Stimulated activated CD4-positive, alpha-beta T cell treated with anti-CD3 and anti-CD28 coated beads, Interleukin-15, amount 100 ng/mL, for 24 hours (primary cell): ENCODE measurements at places on chromosomes 3 and 15.

DNA sequence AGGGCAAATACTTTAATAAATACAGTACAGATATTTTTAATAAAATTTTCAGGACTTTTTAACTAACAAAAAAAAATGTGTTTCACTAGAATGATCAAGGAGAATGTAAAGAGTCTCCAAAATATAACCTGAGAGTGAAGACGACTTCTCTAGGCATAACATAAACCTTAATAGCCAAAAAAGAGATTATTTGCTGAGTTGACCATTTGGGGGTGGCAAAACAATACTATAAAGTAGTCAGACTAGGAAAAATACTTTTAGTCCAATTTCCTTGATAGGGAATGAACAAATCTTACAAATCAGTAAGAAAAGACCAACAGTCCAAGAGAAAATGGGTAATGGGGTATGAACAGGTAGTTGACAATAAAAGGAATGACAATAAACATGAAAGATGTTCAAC lies 29.4 kb upstream of the GATM start:
- no peak for DNase-seq

GRCh38 chr3:44099566-44100297 lies 142.0 kb upstream of the TOPAZ1 start:
- DNase-seq = no peak

- no peak for DNase-seq
These were observed 120.2 kb downstream of the OXSM start for GRCh38 chr3:25910105-25910504.

- DNase-seq = no peak
These were observed 15.4 kb downstream of the IGSF10 start for GRCh38 chr3:151445273-151446001.

GRCh38 chr3:85627932-85628331 lies 669.1 kb downstream of the CADM2 start:
- no peak for DNase-seq

DNA sequence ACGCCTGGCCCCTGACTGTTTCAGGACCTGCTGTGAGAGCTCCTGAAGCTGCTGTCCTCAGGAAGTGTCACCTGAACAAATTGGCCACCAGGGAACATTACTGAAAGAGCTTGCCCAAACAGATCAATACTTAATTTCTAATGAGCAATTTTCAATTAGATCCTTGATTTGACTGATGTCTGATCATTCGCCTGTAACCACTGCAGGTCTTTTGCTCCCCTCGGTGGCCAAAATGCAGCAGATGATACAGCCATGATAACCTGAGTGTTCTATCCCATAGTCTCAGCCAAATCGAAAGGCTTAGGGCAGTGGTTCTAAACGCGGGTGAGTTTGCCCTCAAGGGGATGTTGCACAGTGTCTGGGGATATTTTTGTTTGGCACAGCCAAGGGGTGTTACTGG lies 57.6 kb upstream of the MEX3B start:
- DNase-seq = no peak

DNA sequence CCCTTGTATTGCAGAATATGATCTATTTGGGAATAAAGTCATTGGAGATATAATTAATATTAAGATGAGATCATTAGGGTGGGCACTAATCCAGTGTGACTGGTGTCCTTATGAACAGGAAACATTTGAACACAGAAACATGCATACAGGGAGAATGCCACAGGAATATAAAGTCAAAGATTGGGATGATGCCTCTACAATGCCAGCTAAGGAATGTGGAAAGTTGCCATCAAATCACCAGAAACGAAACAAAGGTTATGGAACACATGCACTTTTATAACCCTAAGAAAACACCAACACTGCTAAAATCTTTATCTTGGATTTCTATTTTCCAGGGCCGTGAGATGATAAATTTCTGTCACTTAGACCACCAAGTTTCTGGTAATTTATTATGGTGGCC lies 442.4 kb upstream of the BCHE start:
- no peak for DNase-seq

DNA sequence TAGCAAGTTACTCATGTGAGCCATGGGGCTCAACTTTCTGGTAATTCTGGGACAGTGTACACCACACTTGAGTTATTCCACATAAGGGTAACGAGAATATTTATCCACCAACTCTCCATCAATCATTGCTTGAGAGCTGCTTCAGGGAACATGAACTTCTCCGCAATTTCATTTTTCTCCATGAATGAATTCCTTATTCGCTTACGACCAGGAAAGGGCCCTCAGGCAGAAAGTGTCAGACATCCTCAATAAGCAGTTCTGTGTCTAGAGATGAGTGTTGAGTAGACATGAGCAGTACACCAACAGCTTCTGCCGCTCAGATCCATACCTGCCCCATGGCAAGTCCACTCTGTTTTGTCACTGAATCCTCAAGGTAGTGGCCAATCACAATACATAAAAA lies 24.8 kb upstream of the IQCF2 start:
- no peak for DNase-seq
